ENCODE measurements at places on chromosomes 6 and 20. TPM values are rescaled to one million over a fixed set of nuclear protein-coding genes. Genes with fewer than 3 reads are reported as not detected.

The PKIB gene
- total RNA-seq = 19.4 TPM

The SMIM28 gene
- not detected for total RNA-seq

The OR2H1 gene
- total RNA-seq = not detected

The ZSCAN31 gene
- total RNA-seq = 16.6 TPM

The ADGRF1 gene
- total RNA-seq = 3.2 TPM

The BPIFB4 gene
- 0.22 TPM for total RNA-seq

The ME1 gene
- 17.9 TPM for total RNA-seq

The TMEM217 gene
- total RNA-seq = 0.44 TPM

The SLC35D3 gene
- 4.9 TPM for total RNA-seq

The COQ3 gene
- total RNA-seq = 4.7 TPM

The LRRC73 gene
- 0.99 TPM for total RNA-seq

The OVOL2 gene
- total RNA-seq = 1.1 TPM

The KHDC1L gene
- 1.0 TPM for total RNA-seq

The NKAIN2 gene
- 6.4 TPM for total RNA-seq

The ULBP1 gene
- 0.60 TPM for total RNA-seq

The TFAP2C gene
- total RNA-seq = 13.0 TPM

The SLC4A11 gene
- 1.8 TPM for total RNA-seq

The TRDN gene
- 33.2 TPM for total RNA-seq

The MUCL3 gene
- not detected for total RNA-seq

The IRAK1BP1 gene
- 26.4 TPM for total RNA-seq

The CPXM1 gene
- 89.2 TPM for total RNA-seq
